ENCODE measurements at places on chromosomes 16 and 17.

GRCh38 chr17:66172691-66173223 lies 19.2 kb downstream of the CEP112 start:
- DNase-seq: no peak

- no peak for DNase-seq
Measured at GRCh38 chr17:65102788-65103187, 34.4 kb upstream of the RGS9 start.

- no peak for DNase-seq
Measured at GRCh38 chr17:31147507-31148202, 52.9 kb downstream of the NF1 start.

- no peak for DNase-seq
Measured at GRCh38 chr16:11160676-11161115, 95.3 kb downstream of the SOCS1 start.

GRCh38 chr17:21043296-21044232 lies 753 bp upstream of the USP22 start:
- peak; percentile 97 for DNase-seq

DNA sequence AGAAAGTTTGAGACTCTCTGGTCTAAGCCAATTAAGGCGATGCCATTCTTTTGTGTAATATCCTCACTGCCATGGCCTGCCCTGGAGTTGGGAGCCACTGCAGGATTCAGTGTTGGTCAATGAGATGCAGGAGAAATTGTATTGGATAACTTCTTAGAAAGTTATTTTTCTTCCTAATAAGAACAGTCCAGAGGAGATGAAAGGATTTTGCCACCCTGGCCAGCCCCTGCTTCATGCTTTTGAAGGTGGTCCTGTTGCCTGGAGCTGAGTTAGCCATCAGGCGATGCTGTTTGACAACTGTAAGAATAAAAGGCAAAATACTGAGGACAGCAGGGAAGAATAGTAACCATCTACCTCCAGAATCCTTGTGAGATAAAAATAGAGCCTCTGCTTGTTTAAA lies 35.4 kb upstream of the CNTNAP4 start:
- no peak for DNase-seq

All from type B pancreatic cell (in vitro differentiated cells).